ENCODE measurements at places on chromosomes 6 and 20. TPM values are rescaled to one million over a fixed set of nuclear protein-coding genes. Genes with fewer than 3 reads are reported as not detected.

DNAH8 gene
- polyA plus RNA-seq, result 0.26 TPM

GRCh38 chr6:140992678-140993077, 1140.0 kb upstream of the GJE1 start:
- no peak for DNase-seq

DNA sequence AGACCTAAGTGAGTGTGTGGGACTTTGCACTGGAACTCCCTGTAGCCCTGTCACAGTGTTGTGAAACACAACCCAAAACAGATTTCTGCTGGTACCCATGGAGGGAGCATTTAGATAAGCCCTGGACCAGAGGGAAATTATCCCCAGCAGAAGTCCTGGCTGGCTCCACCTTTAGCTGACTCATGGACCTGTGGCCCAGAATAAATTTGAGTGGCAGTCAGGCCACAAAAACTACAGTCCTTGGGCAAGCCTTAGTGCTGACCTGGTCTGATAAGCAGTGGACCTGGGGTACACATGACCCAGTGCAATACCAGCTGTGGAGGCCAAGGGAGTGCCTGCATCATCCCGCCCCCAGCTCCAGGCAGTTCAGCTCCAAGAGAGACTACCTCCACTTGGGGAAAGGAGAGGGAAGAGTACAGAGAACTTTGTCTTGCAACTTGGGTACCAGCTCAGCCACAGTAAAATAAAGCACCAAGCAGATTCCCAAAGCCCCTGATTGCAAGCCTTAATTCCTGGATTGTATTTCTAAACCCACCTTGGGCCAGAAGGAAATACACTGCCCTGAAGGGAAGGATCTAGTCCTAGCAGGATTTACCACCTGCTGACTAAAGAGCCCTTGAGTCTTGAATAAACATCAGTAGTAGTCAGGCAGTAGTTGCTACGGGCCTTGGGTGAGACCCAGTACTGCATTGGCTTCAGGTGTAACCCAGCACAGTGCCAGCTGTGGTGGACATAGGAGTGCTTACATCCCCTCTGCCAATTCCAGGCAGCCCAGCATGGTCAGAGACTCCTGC, 140.4 kb upstream of the COL21A1 start:
- DNase-seq, result no peak

GRCh38 chr6:75130784-75131183, 75.1 kb downstream of the COL12A1 start:
- DNase-seq, result no peak

GRCh38 chr6:146146836-146147235, 118.0 kb downstream of the GRM1 start:
- no peak for DNase-seq

DNA sequence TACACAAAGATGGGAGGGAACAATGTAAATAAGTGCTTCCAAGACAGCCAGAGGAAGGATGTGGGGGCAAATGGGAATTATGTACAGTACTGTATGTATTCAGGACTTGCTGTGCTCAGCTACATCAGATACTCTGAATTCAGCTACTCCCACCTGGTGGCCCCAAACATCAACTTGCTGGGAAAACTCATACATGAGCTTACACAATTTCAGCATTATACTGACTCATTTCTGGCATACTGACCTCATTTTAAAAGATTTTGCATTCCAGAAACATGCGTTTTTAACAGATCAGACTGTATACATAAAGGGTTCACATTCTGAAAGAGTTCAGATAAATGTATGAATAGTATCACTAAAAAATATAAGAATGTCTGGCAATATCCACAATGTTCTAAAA, 59.7 kb downstream of the GPX5 start:
- no peak for DNase-seq

Measured in right lung (tissue), 10 donors.